Stomach (tissue), 19 donors: ENCODE measurements at places on chromosomes 1 and 21. TPM values are rescaled to one million over a fixed set of nuclear protein-coding genes. Genes with fewer than 3 reads are reported as not detected.
A peak's percentile ranks its signal among the peaks of the same experiment; 100 is the strongest.

Gene SLFNL1
- 0.73 TPM for total RNA-seq

Gene COL8A2
- 3.6 TPM for total RNA-seq

Gene IFI44
- total RNA-seq = 20.3 TPM

DNA sequence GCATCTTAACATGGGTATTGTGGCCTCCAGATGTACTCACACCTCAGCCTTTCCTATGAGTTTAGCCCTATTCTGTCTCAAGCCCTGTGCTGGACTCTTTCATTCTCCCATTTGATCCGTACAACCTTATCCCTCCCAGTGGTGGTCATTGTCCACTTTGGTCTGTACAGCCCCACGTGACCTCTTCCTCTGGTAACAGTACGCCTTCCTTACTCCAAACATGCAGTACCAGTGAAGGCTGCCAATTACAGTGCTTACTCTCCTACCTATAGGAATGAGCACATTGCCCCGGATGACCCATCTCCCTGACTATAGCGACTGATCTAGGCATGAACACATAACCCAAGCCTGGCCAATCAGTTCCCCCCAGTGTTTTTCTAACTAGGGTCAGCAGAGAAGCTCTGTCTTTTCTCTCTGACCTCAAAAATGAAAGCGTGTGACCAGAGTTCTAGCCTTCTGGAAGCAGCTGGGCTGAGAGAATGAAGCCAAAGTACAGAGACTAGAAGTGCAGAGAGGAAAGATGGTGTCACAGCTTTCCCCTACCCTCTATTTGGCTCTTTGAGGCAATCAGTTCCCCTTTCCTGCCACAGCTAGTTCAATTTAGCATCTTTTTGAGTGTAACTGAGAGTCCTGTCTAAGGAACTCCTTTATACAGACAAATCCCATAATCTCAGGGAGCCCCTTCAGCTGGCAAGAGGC is 9.9 kb upstream of the QSOX1 start:
- H3K4me1 ChIP-seq = no peaks in the 10 kb centered on the region
- DNase-seq = no peak
- peak overlapping the region; percentile 40 for H3K27ac ChIP-seq
- no peak overlapping the region for H3K4me3 ChIP-seq
- no peaks in the 10 kb centered on the region for H3K27me3 ChIP-seq

- H3K27me3 ChIP-seq = no peaks in the 10 kb centered on the region
- H3K27ac ChIP-seq = peak overlapping the region; percentile 71
- H3K4me3 ChIP-seq = no peak overlapping the region
- H3K36me3 ChIP-seq = peaks cover 74% of the 10 kb centered on the region
- peaks cover 38% of the 10 kb centered on the region for H3K4me1 ChIP-seq
- no peak for DNase-seq
Measured at GRCh38 chr1:201487742-201488141, 18.8 kb upstream of the PHLDA3 start.

DNA sequence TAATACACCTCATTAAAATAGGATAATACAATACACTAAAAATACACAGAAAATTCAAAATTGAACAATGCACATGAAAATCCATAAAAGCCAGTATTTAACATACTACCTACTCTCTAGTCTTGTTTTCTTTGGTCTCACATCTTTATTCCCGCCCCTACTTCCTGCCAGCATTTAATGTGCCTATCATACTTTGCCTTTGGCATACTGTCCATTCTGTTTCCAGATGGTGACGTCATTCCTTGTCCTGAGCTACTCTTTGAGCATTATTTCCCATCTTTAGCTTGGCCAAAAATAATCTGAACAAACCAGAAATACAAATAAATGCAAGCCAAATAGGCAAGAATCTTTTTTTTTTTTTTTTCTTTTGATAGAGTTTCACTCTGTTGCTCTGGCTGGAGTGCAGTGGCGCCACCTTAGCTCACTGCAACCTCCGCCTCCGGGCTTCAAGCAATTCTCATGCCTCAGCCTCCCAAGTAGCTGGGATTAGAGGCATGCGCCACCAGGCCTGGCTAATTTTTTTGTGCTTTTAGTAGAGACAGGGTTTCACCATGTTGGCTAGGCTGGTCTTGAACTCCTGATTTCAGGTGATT is 4.4 kb downstream of the HFM1 start:
- no peaks in the 10 kb centered on the region for H3K4me1 ChIP-seq
- H3K4me3 ChIP-seq = no peak overlapping the region
- peaks cover 3% of the 10 kb centered on the region for H3K27me3 ChIP-seq
- DNase-seq = no peak
- no peak overlapping the region for H3K27ac ChIP-seq

DNA sequence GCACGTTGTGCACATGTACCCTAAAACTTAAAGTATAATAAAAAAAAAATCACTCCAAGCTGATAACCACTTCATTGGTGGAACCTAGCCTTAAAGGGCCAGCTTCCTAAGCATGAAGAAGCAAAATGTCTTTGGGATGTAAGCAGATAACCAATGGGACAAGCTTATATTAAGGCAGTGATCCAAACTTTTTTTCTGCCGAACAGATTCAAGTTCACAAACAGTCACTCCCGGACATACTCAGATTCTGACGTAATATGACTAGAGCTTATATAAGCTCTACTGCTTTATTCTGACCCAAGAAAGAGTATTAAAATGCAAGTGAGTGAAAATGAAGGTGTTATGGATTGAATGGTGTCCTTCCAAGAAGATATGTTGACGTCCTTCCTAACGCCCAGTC is 44.9 kb upstream of the HIVEP3 start:
- H3K4me3 ChIP-seq = no peak overlapping the region
- no peak overlapping the region for H3K27ac ChIP-seq
- no peak for DNase-seq
- no peaks in the 10 kb centered on the region for H3K27me3 ChIP-seq

- H3K27ac ChIP-seq = peak overlapping the region; percentile 81
- no peak for DNase-seq
- H3K4me3 ChIP-seq = no peak overlapping the region
- no peaks in the 10 kb centered on the region for H3K27me3 ChIP-seq
Measured at GRCh38 chr1:8378178-8378577, 60.3 kb downstream of the SLC45A1 start.

GRCh38 chr1:230067419-230067870 is 407 bp downstream of the GALNT2 start:
- peak overlapping the region; percentile 95 for H3K27ac ChIP-seq
- H3K27me3 ChIP-seq = no peaks in the 10 kb centered on the region
- peaks cover 25% of the 10 kb centered on the region for H3K4me1 ChIP-seq
- no peaks in the 10 kb centered on the region for H3K36me3 ChIP-seq

DNA sequence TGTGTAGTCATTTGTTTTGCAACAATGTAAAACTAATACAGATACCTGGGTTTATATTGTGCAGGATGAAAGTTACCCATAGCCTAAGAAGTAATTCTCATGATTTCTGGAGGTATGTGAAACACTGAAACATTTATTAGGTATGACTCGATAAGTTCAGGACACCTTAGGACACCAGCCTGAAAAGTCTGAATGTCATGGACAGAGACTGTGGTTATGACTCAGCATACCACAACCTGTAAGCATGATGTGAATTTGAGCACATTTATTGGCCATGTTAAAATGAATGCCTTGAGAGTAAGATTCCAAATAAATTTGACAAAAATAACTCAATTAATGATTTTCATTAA is 1471.7 kb upstream of the B3GALT2 start:
- no peaks in the 10 kb centered on the region for H3K27me3 ChIP-seq
- no peak overlapping the region for H3K27ac ChIP-seq
- DNase-seq = no peak
- no peak overlapping the region for H3K4me3 ChIP-seq

GRCh38 chr1:198681252-198681651 is 42.4 kb downstream of the PTPRC start:
- H3K4me1 ChIP-seq = no peaks in the 10 kb centered on the region
- no peaks in the 10 kb centered on the region for H3K27me3 ChIP-seq
- DNase-seq = no peak
- no peaks in the 10 kb centered on the region for H3K36me3 ChIP-seq

GRCh38 chr21:29194847-29195246 is 64.4 kb downstream of the MAP3K7CL start:
- H3K4me3 ChIP-seq = no peak overlapping the region
- H3K27me3 ChIP-seq = no peaks in the 10 kb centered on the region
- no peaks in the 10 kb centered on the region for H3K36me3 ChIP-seq
- no peak overlapping the region for H3K27ac ChIP-seq

- H3K4me1 ChIP-seq = peaks cover 13% of the 10 kb centered on the region
- DNase-seq = no peak
- H3K36me3 ChIP-seq = no peaks in the 10 kb centered on the region
- H3K4me3 ChIP-seq = no peak overlapping the region
- H3K27ac ChIP-seq = peak overlapping the region; percentile 78
Measured at GRCh38 chr1:162206300-162206699, 136.8 kb downstream of the NOS1AP start.
